ENCODE measurements at places on chromosomes 11 and 22.

DNA sequence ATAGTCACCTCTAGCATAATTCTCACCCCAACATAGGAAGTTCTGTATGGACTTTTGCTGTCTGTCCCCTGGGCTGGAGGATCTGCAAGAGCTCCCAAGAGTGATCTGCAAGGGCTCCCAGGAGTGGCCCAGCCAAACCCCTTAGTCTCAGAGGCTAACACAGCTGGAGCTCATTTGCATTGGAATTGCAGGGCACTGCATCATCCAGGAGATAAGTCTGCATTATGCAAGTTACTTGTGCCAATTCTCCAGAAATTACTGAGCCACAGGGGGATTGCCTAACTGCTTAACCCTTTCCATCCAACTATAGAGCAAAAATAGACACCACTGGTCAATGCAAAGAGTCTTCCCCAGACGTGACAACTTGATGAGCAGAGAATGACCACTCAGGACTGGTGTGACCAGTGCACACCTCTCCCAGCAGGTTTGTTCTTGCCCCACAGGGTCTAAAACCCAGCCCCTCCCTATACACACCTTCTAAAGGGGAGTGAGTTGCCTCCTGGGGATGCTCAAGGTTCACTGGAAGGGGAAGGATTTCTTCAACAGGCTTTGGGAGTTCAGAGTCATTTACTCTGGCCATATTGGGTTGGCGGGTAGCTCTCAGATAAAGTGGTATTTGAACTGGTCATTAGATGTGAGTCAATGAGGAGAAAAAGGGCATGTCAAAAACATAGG is 38.4 kb downstream of the POU2AF3 start:
- no peak for DNase-seq

DNA sequence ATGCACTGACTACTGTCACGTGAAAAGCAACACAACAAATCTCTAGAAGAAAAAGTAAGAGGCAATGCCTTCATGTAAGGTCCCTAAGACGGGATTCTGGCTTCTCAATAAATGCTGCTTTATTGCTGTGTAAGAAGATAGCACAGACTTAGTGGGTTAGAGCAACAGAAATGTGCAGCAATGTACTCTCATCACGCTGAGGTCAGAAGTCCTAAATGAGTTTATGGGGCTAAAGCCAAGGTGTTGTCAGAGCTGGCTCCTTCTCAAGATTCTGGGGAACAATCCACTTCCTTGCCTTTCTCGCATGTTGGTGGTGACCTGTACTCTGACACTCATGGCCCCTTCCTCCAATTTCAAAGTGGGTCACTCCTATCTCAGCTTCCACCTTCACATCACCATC is 93.4 kb downstream of the SHANK2 start:
- DNase-seq = no peak

DNA sequence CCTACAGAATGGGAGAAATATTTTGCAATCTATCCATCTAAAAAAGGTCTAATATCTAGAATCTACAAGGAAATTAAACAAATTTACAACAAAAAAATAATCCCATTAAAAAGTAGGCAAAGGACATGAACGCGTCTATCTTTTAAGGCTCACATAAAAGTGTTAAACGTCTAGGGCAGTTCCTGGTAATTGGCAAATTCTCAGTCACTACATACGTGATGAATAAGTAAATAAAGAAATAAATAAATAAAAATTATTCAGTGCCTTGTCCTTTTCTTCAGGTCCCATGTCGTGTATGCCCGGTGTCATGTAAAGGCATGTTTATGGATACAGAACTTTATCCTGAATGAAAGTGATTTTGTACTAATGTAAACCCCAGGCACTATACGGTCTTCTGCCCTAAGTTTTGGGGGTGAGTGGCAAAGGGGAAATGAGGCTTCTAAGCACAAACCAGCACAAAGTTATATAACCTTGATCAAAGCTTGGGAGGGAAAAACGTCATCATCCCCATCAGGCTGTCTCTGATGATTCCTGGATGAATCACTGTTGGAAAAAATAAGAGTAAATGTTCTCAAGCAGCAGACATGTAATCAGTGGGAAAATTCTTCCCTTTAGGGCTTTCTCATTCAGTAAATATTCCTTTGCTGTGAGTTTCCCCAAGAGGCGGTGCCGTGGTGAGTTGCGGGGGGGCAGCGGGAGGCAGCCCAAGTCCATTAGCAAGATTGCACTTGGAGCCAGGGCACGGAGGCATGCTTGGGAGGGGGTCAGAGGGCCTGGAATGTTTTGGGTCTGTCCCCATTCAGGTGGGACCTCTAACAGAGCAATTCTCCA is 30.4 kb upstream of the MICAL2 start:
- DNase-seq = no peak

DNA sequence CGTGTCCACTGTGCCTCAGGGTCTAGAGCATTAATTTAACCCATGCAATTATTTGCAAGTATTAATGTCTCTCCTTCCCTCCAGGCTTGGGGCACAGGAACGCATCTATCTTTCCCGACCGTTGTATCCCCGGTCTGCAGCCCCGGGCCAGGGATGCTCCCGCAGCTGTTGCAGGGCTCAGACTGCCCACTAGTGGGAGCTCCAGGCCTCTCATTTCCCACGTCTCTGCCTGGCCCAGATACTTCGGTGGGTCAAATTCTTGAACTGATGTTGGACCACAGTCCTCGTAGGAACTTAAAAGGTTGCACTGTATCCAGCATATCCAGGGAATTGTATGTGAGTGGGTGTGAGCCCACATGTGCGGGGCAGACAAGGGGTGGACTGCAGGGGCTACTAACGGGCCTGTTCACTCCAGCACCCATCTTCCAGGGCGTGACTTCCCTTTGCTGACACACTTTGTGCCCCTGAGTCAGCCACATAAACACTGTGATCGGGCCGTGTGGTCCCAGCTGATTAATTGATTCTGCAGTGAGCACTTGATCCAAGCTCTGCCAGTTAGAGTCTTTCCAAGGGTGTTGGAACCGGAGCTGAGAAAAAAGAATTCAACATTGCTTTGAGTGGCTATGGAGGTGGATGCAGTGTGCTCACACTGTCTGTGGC is 451.3 kb downstream of the TBC1D22A start:
- DNase-seq = peak; percentile 48

GRCh38 chr11:46026606-46027293 is 94.5 kb downstream of the PHF21A start:
- no peak for DNase-seq

- DNase-seq = peak; percentile 56
Measured at GRCh38 chr11:75532200-75533048, 6.7 kb upstream of the GDPD5 start.

DNA sequence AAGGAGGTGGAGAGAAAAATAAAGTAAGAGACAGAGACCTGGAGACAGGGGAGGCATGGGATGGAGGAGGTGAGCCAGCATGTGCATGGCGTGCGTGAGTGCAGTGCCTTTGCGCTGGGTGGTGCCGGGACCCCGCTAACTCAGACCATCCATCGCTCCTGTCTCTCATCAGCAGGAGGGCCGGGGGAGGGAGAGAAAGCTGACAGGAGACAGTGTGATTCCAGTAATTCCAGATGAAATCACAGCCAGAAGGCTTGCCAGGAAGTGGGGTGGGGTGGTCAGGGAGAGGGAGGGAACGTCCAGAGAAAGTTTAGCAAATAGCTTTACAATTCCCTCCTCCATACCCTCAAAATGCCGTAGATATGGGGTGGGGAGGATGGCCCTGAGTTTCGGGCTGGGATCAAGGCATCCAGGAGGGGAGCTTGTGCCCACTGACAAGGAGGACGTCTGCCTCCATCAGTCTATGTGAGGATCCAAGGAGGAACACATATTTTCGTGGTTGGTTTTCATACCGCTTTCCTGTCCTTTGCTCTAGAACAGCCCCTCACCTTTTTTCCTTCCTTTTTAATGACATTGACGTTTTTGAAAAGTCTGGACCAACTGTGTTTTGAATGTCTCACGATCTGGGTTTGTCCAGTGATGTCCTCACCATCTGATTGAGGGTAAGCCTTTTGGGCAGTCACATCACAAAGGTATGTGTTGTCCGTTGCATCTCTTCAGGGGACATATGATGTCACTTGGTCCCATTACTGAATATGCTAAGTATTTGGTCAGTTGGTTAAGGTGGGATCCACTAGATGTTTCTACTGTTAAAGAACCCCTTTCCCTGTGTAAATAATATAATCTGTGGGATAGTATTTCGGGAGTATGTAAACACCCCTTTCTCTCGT is 567.3 kb downstream of the MIAT start:
- no peak for DNase-seq

- DNase-seq = no peak
Measured at GRCh38 chr11:46216019-46216764, 61.3 kb upstream of the CREB3L1 start.

DNA sequence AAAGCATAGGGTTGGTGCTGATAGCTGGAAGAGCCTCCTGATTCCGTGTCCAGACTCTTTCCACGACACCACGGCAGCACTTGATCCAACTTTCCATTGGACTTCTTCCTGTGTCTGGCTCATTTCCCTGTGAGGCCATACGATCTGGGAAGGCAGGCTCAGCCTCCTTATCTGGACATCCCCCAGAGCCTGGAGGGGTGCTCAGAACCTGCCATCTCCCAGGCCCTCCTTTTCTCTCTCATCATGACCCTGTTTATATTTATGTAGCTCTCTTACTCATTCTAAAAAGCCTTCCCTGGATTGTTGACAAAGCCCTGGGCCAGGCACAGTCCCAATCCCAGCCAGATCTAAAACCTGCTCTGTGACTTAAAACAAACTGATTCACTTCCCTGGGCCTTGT is 7.8 kb upstream of the BCL9L start:
- DNase-seq = no peak

- DNase-seq = no peak
Measured at GRCh38 chr22:38843657-38844314, at the start of gene NPTXR. NPTXR (minus strand) TSS chr22:38844028.

- no peak for DNase-seq
Measured at GRCh38 chr11:111531136-111531535, 9.4 kb upstream of the LAYN start.

GRCh38 chr11:12160680-12161079 is 50.3 kb downstream of the MICAL2 start:
- DNase-seq = no peak

- no peak for DNase-seq
Measured at GRCh38 chr11:1305501-1306056, 3.9 kb downstream of the TOLLIP start.

DNA sequence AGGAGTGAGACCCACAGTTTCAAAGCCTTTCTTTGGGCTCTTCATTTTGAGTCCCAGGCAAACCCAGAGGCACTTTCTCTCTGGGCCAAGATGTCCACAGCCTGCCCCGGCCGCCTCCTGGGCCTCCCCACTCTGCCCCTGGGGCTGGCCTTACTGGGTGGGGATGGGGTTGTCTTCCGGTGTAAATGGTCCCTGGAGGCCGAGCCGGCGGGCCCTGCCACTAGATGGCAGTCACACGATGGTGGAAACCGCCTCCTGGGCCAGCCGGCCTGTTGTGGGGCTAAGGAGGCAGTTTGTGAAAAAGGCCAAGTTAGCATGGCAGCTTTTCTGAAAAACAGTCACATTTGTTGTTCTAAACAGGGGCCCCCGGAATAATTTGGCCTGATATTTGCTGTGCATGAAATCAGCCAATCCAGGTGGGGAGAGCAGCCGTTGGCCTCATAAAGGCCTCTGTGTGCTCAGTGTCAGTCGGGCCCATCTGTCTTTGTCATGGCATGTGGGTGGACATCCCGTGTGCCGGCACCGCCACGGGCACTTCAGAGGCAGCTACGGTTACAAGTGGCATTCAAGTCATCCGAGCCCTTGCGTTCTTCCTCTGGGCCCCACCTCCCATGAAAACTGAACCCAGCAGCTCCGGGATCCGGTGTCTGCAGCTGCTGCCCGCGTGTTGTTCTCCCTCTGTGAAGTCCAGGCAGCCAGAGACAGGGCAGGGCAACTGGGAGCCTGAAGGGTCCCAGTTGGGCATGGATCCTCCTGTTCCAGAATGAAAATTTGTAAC is 6.5 kb downstream of the MRPL23 start:
- DNase-seq = no peak

- no peak for DNase-seq
Measured at GRCh38 chr22:32411402-32411801, 645 bp downstream of the RTCB start.

DNA sequence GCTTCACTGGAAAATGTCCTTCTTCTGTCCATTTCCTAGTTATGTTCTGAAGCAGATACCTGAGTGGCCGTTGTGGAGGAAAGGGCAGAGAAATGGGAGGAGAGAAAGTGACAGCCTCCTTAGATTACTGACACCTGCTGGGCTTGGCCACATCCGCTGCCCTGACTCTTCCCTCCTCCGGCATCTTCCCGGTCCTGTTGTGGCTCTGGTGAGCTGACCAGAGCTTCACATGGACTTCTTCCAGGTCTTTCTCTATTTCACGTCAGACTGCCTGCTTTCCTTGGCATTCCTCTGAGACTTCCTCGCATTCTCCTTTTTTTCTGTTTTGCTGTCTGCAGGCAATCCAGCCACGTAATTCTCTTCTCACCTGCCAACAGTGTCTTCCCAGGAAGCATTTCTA is 138.7 kb upstream of the E2F8 start:
- no peak for DNase-seq
